Stimulated activated CD4-positive, alpha-beta T cell treated with anti-CD3 and anti-CD28 coated beads, Interleukin-15, amount 100 ng/mL, for 48 hours (primary cell): ENCODE measurements at places on chromosomes 7 and 10.

GRCh38 chr10:113736576-113736975 lies 14.9 kb upstream of the PLEKHS1 start:
- no peak for DNase-seq

DNA sequence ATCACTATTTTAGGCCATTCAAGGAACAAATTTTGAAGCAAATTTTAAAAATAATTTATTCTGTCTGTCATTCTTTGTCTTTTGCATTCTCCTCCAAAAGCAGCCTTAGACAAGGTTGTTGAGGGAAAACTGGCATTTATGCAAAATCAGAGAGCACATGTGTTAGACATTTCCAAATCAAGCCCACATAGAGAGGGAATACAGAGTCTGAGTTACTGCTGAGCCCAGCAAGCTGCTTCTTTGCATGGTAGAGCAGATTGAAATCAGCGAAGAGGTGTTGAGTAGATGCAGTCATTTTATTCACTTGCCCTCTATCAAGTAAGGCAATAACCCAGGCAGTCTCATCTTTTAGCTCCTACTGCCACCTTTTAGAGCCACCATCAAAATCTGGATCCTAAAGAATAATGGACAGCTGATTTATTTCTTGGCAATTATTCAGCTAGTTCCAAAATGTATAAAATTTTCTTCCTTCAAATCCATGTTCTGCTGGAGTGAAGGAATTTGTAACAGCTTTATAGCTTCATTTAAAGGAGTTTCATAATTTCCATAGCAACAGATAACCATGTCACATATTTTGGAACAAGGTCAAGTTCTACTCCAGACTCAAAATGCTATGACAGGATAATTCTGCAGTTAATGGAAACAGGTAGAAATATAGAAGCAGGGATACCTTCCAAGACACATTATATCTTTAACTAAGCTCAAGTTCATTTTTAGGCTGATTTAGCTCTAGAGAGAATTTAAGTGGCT lies 7.3 kb upstream of the PCDH15 start:
- DNase-seq = no peak

DNA sequence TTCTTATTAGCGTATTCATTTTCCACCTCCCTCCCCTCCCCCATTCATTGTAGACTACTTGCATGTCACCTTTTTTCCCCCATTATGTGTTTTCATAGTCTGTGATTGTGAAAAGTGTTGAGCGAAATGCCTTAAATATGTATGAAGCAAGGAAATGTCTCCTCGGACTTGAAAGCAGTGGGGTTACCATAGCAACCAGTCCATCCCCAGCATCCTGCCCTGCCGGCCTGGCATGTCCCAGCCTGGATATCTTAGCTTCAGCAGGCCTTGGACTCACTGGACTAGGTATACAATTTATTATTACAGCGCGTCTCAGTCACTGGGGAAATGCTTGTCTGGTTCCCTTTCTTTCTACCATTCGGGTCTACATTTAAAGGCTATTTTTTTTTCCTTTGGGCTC lies 283.6 kb downstream of the BICC1 start:
- DNase-seq = no peak

- DNase-seq = no peak
These were observed 60.7 kb downstream of the ABCB4 start for GRCh38 chr7:87414794-87415188.

GRCh38 chr10:23106331-23107072 lies 11.1 kb downstream of the MSRB2 start:
- DNase-seq = no peak

GRCh38 chr10:126496771-126497545 lies 108.7 kb upstream of the ADAM12 start:
- no peak for DNase-seq

DNA sequence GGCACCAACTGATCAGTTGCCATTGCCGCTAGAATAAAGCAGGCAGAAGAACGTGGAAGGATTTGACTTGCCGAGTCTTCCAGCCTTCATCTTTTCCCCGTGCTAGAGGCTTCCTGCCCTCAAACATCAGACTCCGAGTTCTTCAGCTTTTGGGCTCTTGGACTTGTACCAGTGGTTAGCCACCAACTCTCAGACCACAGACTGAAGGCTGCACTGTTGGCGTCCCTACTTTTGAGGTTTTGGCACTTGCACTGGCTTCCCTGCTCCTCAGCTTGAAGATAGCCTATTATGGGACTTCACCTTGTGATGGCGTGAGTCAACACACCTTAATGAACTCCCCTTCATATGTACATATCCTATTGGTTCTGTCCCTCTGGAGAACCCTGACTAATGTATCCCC lies 57.3 kb upstream of the KCND2 start:
- no peak for DNase-seq

DNA sequence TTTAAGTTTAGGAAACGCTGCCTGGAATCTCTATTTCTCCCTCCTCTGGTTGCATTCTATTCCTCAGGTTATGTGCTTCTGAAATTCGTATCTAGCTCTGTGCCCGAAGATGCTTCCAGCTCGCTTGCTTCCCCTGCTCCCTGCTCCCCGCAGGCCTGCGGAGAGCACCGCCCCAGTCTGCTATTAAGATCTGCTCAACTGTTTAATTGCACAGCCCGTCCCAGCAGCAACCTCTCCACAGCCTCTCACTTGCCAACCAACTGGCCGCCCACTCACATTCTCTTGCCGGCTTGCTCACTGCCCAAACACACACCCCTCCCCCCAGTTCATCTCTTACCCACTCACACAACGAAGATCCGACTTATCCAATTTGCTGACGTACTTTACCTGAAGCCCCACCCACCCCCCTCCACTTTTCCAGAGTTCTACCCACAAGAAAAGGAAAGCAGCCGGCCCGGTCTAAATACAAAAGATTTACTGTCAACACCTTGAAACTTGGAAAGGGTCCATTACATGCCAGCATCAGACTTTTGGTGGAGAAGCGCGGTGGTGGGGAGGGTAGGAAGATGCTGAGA lies 167.3 kb upstream of the KLF14 start:
- DNase-seq = no peak

GRCh38 chr7:24827589-24827988 lies 70.3 kb upstream of the GSDME start:
- no peak for DNase-seq

DNA sequence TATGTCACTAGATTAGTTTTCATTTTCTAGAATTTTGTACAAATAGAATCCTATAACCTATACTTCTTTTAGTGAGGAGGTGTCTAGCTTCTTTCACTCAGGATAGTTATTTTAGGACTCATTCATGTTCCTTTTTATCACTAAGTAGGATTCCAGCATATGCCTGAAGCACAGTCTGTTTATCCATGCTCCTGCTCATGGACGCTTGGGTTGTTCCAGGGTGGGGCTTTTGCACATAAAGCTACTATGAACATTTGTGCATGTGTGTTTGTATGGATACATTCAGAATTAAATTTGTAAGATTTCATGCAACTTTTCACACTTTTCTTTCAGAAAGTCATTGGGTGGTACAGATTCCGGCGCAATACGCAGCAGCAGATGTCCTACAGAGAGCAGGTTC lies 24.6 kb downstream of the ABRAXAS2 start:
- DNase-seq = no peak

- DNase-seq = no peak
These were observed 14.5 kb downstream of the ADK start for GRCh38 chr10:74165530-74165901.

GRCh38 chr10:98332623-98333269 lies 64.8 kb upstream of the LOXL4 start:
- no peak for DNase-seq

- DNase-seq = no peak
These were observed 4.4 kb upstream of the MYL10 start for GRCh38 chr7:101633511-101633910.

DNA sequence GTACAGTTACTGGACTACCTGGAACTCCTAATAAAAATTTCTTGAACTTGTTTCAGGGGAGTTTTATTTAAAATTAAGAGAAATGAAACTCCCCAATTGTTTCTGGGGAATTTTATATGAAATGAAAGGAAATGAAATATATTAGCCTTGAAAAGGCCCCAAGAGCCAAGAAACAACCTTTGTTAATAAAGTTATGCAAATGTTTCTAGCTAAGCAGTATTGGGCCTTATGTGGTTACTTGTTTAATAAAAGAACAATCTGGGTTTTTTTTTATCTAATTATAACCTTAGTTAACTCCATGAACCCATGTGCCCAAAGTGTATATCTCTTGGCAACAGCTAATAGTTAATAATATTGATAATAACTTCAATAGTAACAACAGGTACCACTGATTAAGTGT lies 222.8 kb downstream of the EXOC4 start:
- DNase-seq = no peak

- DNase-seq = no peak
These were observed 259.1 kb upstream of the MKLN1 start for GRCh38 chr7:131068604-131069021.

DNA sequence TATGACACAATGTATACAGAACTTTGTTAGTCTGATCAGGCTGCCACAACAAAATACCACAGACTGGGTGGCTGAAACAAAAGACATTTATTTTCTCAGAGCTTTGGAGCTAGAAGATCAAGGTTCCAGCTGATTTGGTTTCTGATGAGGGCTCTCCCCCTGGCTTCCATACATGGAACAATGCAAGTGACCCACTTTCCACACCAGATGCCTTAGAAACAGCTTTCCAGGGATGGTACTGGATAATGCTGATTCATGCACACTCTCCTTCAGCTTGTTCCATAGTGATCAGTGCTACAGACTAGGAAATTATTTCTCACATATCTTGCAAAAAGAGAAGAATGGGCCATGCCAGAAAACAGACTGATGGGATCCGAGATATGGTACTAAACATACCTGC lies 1274.9 kb upstream of the SORCS1 start:
- DNase-seq = no peak

- DNase-seq = no peak
These were observed 37.2 kb downstream of the PLEKHS1 start for GRCh38 chr10:113788604-113789083.

GRCh38 chr7:103292122-103292521 lies 5.1 kb upstream of the PMPCB start:
- no peak for DNase-seq

- peak; percentile 19 for DNase-seq
These were observed 91.2 kb downstream of the GTF2IRD1 start for GRCh38 chr7:74544706-74545469.

DNA sequence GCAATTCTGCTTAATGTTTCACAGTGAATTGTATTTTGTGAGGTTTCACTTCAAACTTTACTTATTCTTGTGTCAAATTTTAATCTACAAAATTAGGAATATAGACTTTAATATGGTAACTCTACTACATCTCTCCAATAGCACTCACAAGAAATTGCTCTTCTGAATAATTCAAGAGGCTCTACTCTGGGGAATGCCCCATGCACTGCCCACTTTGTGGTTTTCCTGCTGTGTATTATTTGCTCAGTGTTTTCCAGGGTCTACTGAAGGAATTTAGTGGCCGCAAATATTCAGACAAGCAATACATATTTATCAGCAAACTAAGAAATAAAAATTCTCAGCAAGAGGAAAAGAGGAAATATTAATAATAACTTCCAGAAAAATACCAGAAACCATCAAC lies 611.4 kb downstream of the TNS3 start:
- no peak for DNase-seq

- DNase-seq = no peak
These were observed 122.6 kb downstream of the MARCHF5 start for GRCh38 chr10:92413519-92413918.

- no peak for DNase-seq
These were observed 79.9 kb upstream of the EN2 start for GRCh38 chr7:155377838-155378579.

GRCh38 chr7:156522801-156523200 lies 117.8 kb upstream of the RNF32 start:
- no peak for DNase-seq
